ENCODE measurements at places on chromosomes 2 and 18. TPM values are rescaled to one million over a fixed set of nuclear protein-coding genes. Genes with fewer than 3 reads are reported as not detected.

GRCh38 chr2:177398791-177399190 lies 6.2 kb downstream of the AGPS start:
- no peak for DNase-seq

DNA sequence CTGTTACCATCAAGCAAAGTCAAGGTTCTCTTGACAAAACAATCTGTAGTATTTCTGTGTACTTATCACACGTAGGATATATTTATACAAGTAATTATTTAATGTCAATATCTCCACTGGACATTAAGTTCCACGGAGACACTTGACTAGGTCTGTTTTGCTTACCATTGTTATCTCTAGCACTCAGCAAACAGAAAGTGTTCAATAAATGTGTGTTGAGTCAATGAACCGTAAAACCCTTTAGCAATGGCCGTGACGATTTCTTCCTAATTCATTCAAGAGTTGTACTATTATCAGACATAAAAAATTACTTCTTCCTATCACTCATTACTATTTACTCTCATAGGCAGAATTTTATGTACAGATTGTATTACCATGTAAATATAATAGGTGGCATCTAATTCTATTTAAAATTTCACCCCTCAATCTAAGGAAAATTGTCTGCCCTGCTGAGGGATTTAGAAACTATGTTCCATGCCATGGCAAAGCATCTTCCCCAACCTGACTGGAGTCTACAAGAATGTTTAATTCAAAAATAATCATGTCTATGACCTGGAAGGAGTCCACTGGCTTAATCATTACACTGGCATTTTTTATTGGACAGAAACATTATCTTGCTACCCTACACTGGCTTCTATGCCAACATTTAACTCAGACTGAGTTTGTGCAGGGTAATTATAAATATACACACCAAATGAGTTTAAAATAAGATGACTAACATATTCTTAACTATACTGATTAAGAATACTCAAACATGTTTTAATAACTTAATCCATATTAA lies 301.9 kb downstream of the ZEB2 start:
- DNase-seq = no peak

DNA sequence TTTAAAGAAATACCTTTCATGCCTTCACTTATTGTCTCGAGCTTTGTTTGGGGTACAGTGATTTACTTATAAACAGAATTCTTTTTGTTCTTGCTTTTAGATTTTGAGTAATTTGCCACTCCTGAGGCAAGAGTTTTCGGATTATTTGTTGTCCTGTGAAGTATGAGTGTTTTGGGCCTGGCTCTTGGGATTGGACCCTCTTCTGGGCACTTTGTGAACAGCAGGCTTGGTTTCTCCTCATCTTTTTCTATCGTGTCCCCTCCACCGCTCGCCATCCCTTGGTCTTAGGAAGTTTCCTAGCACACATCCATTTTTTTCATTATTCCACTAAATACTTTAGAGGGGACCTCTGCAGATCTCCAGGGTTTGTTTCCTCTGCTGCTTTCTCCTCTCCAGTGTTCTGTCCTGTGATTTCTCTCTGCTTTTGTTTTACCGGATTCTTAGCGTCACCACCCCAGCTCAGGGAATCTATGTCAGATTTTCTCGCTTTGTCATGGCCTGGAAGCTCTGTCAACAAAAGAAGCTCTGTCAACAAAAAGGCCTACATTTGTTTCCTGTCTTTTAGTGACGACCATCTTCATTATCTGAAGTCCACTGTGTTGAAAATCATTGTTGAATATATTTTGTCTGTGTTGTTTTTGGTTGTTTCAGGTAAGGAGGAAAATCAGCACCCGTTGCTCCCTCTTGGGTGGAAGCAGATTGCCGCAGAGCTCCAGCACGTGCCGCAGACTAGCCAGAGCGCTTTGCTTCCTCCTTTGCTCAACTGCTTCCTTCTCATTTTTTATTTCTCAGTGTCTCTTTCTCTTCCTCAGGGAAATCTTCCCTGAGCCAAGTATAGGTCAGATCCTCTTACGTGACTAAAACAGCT lies 27.8 kb downstream of the ANKRD62 start:
- DNase-seq = no peak

- no peak for DNase-seq
These were observed 191.5 kb upstream of the PARD3B start for GRCh38 chr2:204353823-204354222.

DNA sequence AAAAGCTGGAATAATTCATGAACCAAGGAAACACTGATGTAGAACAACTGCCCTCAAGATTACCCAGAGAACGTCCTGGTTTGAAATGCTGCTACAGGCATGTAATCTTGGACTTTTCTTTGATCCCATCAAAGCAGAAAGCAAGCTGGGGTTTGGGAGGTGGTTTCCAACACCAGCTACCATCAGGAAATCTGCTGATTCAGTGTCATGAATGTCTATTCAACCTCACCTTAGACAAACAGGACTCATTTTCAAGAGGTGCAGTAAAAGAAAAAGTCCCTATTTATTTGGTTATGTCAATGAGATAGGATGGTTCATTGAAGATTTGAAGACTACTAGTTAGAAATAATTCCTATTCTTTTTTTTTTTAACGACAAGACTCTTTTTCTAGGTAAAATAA lies 72.7 kb downstream of the NEB start:
- no peak for DNase-seq

DNA sequence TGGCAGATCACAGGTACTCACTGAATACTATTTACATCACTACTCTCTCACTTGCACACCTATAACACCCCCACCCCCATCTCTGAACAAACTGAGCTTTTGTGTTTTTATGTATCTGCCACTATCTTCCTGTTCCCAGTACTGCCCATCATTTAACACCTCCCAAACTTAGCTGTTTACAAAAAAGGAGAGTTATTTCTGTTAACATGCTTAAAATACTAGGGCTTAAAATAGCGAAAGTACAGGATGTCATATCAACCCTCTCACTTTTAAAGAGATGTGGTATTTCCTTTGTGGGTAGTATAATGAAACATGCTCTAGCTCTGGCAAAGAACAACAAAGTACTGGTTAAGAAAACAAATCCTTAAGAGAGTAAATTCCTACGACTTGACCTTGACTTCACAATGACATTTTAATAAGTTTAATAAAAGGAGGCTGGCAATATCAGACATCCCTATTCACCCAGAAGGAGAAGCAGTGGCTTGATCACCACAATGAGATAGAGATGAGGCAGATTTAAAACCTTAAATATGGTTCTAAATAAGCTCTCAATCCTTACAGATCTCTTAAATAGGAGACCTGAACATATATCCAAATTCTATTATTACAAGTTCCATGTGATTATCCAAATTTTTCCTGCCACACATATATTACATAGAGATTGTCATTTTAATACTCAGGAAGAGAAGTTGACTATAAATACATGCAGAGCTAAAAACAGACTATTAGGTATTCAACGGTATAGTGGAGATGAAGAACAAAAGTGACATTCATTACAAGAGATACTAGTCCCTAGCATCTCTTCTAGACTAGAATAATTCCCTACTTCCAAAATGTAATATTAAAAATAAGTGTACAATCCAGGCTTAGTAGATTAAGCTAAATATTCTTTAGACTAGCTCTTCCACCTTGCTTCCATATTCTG lies 36.9 kb downstream of the TRAK2 start:
- DNase-seq = no peak

GRCh38 chr2:43175876-43176275 lies 50.5 kb downstream of the ZFP36L2 start:
- DNase-seq = no peak

- DNase-seq = no peak
These were observed 82.8 kb downstream of the SMAD2 start for GRCh38 chr18:47847635-47848034.

DNA sequence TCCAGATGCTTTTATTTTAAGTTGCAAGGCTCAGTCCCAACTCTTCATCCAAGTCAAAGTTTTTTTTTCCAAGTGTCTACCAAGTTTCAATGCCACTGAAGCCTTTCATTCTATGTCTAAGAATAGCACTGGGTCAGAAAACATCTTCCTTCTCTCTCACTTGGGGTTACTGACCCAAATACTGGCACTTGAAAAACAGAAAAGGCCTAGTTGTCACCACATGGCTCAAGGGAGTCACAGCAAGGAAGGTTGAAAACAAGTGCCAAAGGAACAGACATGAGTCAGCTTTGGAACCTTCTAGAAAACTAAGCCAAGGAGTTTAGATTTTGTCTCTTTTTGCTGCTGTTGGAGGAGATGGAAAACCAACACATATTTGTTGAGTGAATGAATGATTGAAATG lies 146.5 kb downstream of the COPS8 start:
- no peak for DNase-seq

DNA sequence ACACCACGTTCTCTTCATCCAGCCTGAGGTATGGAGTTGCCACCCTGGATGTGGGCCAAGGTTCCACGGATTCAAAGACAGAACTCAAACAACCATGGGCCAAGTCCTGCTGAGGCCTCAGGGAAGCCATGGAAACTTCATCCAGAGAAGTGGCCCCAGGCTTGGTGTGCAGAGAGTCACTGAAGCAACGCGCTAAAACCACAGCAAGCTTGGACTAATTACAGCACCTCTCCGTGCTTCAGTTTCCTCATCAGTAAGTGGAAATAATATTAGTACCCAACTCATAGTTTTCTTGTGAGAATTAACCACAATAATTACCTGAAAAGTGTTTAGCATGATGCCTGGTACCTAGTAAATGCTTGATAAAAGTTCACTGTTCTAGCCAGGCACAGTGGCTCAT lies 19.2 kb upstream of the AP1S3 start:
- DNase-seq = no peak

GRCh38 chr2:13813236-13813635 lies 819.3 kb upstream of the LRATD1 start:
- no peak for DNase-seq

DNA sequence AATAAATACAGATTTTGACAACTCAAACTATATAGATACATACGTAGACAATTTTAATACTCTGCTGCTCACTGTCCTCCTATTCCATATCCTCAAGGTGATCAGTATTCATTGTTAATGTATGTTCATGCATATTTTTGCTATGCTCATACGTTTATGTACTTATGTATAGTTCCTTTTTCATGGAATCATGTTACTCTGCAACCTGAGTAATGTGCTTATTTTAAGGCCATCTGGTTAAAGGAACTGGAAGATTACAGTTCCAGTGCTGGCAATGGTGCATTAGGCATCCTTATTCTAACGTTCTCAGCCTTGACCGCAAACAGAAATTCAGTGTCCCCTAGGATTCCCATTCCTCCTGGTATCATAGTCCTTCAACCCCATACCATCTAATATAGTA lies 385.0 kb upstream of the TNP1 start:
- DNase-seq = no peak

The CCDC85A gene
- total RNA-seq = 0.80 TPM

The TMEM247 gene
- not detected for total RNA-seq

The ZSWIM2 gene
- not detected for total RNA-seq

The DNMT3A gene
- total RNA-seq = 11.8 TPM

The SERPINB12 gene
- total RNA-seq = not detected

Data from G401 (cell line).